ENCODE measurements at places on chromosomes 7 and 10.

DNA sequence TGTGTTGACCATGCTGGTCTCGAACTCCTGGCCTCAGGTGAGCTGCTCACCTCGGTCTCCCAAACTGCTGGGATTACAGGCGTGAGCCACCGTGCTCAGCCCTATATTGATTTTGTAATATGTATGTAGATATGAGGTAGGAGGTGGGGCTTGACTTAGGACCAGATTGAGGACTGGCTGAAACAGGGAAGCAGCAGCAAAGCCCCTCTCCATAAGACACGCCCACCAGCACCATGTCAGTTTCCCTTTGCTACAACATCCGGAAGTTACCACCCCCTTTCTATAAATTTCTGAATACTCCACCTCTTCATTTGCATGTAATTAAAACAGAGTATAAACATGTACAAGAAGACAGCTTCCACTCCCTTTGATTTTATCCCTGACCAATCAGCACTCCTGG lies 47.9 kb upstream of the MYL10 start:
- no peak for DNase-seq

GRCh38 chr10:91479583-91479982 lies 69.4 kb downstream of the HECTD2 start:
- no peak for DNase-seq

GRCh38 chr7:84025332-84025927 lies 169.2 kb downstream of the SEMA3A start:
- peak; percentile 86 for DNase-seq

- DNase-seq = no peak
Measured at GRCh38 chr7:15848362-15848761, 161.9 kb upstream of the MEOX2 start.

DNA sequence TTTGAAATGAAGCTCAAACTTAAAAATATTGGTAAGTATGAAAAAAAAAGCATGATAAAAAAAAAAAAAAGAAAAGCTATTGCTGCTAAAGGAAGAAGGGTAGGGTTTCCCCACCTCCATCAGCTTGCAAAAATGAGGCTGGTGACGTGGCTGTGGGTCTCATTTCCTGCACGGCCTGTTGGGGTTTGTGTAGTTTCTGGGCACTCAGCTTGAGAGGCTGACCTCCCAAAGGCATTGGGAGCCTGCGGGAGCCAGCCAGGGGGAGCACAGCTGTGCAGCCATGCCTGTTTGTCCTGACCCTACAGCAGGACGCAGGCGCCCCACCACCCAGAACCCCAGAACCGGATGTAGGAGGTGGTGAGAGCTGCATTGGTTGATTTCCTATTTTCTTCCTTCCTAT lies 48.8 kb upstream of the CARD11 start:
- peak; percentile 8 for DNase-seq

DNA sequence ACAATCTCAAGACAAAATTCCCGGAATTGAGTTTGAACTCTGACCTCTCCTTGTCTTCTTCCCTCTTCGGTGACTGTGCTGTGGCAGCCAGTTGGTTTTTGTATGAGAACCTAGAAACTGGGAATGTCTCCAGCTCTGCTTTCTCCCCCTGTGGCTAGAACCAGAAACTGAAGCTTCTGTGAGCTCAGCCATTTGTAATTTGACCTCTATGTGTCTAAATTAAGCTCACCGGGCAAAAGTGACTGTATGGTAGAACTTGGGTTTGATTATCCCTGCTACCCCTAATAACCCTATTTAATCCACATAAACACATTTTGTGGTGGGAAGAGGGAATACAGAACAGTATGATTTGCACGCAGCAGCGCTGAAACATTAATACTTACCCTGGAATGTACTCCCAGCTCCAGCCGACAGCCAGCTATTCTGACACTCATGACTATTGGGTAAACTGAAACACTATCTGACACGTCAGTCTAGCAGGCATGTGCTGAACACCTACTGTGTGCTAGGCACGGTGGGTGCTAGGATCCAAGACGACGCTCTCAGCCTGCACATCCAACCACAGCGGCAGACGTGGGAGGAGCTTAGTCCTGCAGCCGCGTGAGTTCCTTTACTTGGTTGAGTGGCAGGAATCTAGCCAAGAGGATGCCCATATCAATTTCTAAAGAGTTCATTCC lies 324.8 kb downstream of the SFMBT2 start:
- DNase-seq = peak; percentile 48

GRCh38 chr10:30587522-30588031 lies 42.0 kb downstream of the LYZL2 start:
- DNase-seq = no peak

- no peak for DNase-seq
Measured at GRCh38 chr10:11280187-11280932, 262.7 kb downstream of the CELF2 start.

DNA sequence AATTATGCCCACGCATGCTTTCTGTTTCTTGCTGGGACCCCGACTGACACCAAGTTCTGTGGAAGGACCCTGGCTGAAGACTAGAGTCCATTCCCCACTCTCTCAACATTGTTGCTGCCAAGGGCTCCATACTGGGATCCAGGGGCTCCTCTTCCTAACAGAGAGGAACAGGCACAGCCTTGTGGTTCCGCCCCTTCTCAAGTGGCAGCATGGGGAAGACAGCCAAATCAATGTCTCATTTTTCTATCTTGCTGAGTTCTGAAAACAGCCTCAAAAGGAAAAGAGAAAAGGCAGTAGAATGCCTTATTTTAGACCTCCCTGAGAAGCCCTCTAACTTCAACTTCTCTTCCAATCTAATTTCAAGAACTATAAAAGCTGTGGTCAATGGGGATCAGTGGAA lies 23.7 kb upstream of the LAMB1 start:
- DNase-seq = no peak

DNA sequence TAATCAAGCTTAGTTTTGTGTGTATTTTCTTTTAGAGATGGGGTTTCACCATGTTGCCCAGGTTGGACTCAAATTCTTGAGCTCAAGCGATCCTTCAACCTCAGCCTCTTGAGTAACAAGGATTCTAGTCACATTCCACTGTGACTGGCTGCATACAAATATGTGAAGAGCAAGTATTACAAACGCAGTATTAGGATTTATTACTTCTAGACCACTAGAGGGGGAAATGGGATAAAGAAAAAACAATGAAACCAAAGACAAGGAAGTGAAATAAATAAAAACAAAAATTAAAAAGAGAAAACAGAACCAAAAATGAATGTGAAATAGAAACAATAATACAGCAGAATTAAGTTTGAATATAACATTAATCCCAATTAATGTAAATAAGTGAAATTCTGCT lies 308.7 kb downstream of the ANKRD30A start:
- peak; percentile 3 for DNase-seq

DNA sequence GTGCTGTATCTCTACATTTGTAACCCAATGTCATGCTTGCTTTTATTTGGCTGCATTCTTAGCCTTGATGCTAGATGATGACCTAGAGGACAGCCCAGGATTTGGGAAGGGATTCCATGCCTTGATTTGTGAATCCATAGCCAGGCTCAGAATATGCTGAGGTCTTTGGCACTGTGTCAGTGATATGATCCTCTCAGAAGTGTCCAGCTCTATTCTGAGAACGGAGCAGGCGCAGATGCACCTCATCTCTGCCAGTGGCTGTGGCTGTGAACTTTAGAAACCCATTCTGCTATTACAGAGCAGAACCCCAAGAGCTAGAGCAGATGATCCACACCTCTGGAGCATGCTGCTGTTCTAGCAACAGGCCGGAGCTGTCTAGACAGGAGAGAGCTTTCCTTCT lies 212.8 kb downstream of the TRIL start:
- no peak for DNase-seq

DNA sequence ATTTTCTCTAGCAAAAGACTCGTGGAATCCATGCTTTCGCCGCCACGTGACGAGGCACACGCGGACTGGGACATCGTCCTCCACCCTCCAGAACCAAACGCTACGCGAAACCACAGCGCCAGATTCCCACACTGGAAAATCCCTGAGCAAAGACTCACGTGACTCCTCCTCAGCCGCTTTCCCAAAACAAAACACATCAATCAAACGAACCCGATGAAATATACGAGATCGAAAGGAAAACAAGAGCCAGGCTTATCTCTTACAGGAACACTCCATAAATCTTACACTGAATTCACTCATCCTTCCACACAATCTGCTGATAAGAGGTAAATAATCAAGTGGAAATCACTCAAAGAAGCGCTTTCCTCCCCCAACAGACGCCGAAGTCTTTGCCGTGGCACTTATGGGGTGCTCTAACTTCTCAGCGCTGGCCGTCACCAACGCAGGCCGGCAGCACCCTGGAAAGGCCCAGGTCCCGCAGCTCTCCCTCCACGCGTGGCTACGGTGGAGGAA lies 23.8 kb downstream of the DIP2C start:
- peak; percentile 90 for DNase-seq

GRCh38 chr7:39288303-39288702 lies 277.9 kb upstream of the YAE1 start:
- DNase-seq = no peak

All from fibroblast of pulmonary artery (primary cell).